ENCODE measurements at places on chromosomes 1 and 21.

- peak; percentile 82 for DNase-seq
Observed at GRCh38 chr1:167795810-167796740, 74.3 kb downstream of the MPZL1 start.

DNA sequence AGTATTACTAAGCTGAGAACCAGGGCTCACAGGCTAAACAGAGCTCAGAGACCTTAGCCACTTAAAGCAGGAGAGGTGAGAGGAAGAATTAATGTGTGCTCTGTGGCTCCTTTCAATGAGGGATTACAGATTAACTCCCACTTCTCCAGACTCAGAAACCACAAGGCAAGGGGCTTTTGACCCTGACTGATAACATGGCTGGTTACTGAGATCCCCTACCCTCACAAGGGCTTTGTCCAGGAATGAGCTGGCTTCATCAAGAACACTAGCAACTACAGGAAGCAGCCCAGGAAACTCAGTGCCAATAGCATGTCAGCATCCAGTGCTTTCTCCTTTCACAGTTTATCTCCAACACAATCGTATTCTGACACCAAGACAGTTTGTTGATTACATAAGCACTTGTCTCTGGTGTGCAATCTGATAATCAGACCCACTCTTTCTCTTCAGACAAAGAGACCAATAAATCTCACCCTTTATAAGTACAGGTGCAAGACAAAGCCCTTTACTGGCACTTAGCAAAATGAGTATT, 38.8 kb downstream of the ERI3 start:
- no peak for DNase-seq

DNA sequence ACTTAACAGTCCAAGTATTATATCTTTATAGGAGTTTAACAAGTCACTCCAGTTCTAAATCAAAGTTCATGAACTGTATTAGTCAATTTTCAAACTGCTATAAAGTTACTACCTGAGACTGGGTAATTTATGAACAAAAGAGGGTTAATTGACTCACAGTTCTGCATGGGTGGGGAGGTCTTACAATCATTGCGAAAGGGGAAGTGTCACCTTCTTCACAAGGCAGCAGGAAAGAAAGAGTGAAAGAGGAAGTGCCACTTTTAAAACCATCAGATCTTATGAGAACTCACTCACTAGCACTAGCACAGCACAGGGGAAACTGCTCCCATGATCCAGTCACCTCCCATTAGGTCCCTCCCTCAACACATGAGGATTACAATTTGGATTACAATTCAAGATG, 70.0 kb downstream of the CLCA4 start:
- no peak for DNase-seq

- no peak for DNase-seq
Observed at GRCh38 chr1:44537538-44537937, 132.5 kb downstream of the RNF220 start.

DNA sequence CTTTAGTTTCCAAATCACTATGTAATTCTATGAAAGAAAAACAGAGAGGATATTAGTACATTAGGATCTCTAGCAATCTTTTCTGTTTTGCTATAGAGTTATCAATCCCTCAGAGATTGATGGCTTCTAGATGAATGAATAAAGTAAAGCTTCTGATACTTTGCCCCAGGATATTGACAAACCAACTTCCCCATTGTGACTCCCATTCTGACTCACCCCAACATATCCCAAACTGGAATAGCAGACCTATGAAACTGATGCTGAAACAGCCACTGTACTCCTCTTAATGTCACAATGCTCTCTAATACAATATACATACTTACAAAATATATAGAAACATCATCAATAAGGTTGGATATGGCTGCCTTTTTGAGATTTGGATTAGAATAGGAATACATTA, 442.1 kb upstream of the NR5A2 start:
- no peak for DNase-seq

DNA sequence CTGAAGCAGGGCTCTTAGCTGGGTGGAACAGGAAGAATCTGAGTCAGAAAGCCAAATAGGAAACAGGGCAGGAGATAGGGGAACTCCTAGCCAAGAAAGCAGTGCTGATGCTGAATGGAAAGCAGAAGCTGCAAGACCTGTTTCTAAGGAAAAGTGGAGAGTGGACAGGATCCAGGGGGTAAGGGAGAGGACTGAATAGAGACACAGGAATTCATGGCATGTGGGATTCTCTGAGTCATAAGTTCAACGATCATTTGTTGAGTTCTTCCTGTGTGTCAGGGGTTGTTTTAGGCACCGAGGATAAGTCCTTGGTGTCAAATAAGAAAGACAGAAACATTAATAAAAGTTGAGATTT, 153.8 kb upstream of the FGGY start:
- peak; percentile 96 for DNase-seq

DNA sequence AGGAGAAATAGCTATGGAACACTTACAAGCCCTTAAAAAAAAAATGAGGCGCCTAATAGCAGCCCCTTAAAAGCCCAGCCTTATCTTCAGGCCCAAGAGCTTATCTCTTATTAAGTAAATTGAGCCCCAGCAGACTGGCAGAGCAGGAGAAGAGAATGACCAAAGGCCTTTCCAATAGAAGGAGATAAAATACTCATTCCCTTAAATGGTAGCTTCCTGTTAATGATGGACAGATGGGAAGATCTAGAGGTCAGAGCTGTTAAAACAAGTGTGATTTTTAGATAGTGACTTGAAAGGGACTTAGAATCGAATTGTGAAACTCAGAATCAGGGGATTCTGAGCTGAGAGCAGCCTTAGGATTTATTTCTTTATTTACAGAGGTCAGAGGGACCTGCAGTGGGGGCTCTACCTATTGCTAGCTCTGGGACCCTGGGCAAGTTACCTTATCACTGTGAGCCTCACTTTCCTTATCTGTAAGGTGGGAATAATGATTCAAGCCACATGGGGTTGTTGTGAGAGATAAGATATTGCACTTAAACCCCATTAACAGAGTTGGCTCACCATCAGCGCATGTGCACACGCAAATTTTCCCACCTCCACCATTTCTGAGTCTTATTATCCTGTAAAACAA, 101.3 kb upstream of the C8B start:
- no peak for DNase-seq

DNA sequence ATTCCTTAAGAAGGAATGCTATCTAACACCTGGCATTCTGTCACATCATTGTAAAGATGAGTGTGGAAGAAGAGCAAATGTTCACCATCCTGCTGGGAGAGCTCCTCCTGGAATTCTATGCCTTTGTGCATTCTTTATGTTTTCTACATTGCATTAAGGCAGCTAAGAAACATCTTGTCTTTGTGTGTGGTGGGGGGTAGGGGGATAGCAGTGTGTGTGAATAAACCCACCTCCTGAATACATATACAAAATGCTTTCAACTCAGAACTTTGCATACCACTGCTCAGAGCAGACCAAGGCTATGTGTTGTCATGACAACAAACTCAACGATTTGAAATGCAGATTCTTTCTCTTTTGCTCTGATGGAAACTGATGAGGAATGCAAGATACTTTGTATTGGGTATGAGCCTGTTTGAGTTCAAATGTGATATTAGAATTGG, 193.6 kb upstream of the KAZN start:
- DNase-seq, result no peak

- DNase-seq, result peak; percentile 53
Observed at GRCh38 chr1:29256979-29257804, 20.9 kb downstream of the PTPRU start.

GRCh38 chr1:88890791-88891317, 513 bp downstream of the GTF2B start:
- peak; percentile 46 for DNase-seq

DNA sequence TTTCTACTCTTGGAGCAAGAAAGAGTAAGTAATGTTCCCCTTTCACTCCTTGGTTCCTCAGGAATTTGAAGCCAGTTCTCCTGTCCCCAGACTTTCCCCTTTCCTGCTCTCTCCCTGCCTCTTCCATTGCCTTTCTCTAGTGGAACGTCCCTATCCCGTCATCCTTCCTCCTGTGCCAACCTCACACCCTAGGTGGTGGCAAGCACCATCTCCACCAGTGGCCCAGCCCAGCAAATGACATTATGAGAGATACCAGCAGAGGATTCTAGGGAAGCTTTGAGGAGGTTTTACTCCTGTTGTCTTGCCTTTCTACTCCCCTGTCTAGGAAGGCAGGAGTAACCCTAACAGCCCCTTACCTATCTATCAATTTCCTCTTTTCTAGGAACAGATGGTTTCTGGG, 8.1 kb upstream of the TACSTD2 start:
- no peak for DNase-seq

DNA sequence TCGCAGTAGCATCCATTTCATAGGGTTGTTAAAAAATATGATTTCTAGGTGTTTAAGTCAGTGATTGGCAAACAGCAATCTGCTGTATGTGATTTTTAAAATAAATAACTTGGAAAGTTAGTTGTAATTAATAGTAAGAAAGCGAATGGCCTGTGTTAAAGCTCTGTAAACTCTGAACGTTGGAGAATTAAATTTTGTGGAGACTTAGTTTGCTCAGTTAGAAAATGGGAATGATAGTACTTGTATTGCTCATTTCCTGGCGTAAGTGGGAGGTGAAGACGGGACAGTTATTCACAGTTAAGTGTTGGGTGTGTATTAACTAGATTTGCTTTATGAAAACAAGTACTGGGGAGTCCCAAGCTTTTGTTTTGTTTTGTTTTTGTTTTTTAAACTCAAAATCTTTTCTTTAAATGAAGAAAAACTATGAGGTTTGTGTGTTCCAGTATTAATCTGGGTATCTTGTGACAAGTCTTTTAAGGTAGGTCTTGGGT, 995 bp downstream of the CACYBP start:
- DNase-seq, result peak; percentile 15

DNA sequence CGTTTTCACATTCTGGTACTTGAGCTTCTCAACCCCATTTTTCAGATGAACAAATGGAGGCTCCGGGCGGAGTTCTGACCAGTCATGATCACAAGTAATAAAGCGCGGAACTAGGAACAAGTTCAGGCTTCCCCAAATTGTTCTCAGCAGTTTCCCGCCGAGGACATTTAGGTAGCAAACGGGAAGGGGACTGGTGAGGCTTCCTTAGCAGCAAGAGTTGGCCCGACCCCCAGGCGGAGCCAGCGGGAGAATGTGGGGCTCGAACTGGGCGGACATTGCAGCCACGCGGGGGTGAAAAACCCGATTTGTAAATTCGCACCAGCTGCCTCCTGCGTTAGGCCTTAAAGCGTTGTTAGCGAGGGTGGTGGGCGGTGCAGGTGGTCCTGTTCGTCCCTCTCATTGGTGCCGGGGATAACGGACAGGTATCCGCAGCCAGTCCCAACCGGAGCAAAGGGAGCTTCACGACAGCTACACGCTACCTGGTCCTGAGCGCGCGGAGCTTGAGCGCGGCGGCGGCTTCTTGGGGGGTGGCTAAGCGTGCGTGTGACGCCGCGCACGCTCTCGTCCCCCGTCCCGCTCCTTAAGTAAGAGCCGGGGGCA, 15.3 kb downstream of the SEMA6C start:
- peak; percentile 72 for DNase-seq

DNA sequence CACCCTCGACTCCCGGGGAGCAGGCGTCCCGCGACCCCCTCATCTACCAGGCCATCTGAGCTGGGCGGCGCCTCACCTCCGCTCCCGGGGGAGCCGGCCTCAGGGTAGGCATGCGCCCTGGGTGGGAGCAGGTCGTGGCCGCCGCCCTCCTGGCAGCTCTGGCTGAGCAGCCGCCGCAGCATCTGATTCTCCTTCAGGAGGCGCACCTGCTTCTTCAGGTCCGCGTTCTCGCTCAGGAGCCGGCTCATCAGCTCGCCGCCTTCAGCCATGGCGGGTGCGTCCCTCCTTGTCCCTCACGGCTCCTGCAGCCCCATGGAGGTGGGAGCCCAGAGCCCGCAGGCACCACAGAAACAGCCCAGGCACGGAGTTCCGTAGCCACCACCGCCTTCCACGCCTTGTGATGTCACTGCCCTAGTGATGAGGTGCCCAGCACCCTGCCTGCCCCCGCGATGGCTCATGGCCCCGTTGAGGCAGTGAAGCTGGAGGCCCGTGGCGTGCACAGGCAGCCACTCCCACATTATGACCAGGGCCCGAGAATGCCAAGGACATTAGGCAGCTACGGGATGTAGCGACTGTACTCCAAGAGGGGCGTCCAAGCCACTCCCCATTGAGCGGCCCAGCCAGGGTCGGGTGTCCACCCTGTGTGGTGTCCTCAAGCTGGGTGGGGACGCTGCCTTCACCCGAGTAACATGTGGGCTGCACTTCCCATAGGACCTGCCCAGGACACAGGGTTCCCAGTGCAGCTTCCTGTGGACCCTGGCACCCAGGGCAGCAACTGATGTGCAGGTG, 1.5 kb downstream of the SPATC1L start:
- no peak for DNase-seq

DNA sequence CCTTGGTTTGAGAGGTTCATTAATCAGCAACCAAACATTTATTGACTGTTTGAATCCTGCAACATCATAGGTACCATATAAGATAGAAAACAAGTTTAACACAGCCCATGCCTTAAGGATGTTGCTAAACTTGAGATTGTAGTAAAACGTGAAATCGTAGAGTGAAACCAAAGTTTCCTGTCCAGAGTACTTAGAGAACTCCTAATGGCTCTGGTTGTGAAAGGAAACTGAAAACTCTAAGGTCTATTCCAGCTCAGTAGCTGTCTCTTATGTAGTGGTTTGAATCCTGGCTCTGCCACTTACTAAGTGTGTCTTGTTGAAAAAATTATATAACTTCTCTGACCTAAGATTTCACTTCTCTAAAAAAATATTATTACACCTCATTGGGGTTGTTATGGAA, 310.9 kb downstream of the NTNG1 start:
- no peak for DNase-seq

GRCh38 chr1:87115891-87116290, 201.5 kb downstream of the HS2ST1 start:
- no peak for DNase-seq

- DNase-seq, result no peak
Observed at GRCh38 chr1:84352298-84353106, 45.8 kb upstream of the DNASE2B start.

- peak; percentile 58 for DNase-seq
Observed at GRCh38 chr1:180309338-180309737, 79.3 kb downstream of the LHX4 start.

GRCh38 chr1:93907718-93908117, 1.5 kb downstream of the GCLM start:
- DNase-seq, result peak; percentile 63

- peak; percentile 63 for DNase-seq
Observed at GRCh38 chr1:192787914-192788585, 20.8 kb upstream of the RGS2 start.

- DNase-seq, result no peak
Observed at GRCh38 chr1:187070076-187070475, 241.3 kb downstream of the PLA2G4A start.

DNA sequence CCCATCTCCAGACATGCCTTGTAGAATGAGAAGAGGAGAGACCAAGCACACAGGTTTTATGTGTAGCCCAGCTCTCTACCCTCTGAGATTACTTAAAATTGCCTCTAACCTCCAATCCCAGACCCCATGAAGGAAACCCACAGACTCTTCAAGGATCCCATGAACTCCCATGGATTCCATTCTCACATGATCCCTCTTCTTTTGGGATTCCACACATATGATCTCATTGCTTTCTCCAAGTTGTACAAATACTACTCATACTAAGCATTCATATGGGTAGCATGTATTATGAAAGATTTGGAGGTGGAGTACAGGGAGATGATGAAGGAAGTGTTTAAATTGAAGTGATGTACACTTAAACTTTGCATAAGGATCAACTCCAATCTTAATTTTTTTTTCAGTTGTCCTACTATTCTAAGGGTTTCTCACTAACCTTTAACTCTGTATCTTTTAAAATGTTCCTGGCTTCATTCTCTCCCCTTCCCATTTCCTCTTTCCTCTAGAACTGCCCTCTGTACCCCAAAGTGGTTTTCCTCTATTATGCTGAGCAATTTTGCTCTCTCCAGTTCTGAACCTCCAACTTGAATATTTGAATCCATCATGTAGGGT, 41.6 kb downstream of the MFSD2A start:
- DNase-seq, result no peak

GRCh38 chr1:145891587-145892485, 6.2 kb upstream of the ANKRD35 start:
- DNase-seq, result peak; percentile 100

All from fibroblast of pulmonary artery (primary cell).